ENCODE measurements at places on chromosomes 5 and 9.
A peak's percentile ranks its signal among the peaks of the same experiment; 100 is the strongest.

DNA sequence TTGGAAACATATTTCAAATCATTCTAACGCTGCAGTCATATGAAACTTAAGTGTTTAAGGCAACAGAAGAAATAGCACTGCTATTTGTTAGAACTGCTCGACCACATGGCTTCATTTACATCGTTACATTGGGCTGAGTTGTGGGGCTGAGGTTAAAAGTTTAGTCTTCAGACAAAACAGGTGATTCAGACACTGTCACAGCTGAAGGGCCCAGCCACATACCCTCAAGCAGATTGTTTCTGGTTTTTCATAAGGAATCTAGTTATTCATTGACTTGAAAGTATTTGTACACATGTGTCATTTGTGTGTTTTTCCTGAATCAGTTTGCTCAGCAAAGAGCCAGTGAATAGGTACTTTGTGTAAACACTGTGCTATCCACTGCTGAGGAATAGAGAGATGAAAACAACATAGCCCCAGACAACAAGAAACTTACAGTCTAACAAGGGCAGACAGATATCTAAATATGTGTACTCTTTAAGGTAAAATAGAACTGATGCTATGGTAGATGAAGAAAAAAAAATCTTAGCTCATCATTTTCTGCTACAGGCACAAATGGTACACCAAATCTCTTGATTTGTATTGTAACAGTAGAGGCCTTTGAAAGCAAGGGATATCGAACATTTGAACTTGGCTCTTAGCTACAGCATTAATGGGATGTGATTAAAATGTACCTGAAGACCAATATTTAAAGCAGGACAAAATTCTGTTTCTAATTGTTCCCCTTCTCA is 357.6 kb upstream of the RPS23 start:
- DNase-seq, result no peak

- no peak for DNase-seq
These were observed 97.4 kb downstream of the OSTF1 start for GRCh38 chr9:75185585-75186170.

DNA sequence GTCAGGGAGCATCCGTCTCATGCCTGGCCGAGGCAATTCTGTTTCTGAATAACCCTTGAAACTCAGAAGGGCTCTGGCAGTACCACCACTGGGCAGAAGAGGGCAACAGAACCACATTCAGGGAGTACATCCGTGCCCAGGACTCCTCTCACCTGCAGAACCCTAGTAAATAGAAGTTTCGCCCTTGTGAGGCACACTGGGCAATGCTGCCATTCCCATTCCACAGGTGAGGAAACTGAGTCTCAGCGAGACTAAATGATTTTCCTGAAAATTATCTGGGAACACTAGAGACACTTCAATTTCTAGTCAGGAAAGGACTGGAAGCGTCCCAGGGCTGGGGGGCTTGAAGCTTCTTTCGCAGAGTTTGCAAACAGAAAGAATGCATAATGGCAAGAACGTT is 74.7 kb downstream of the FGF1 start:
- DNase-seq, result no peak

DNA sequence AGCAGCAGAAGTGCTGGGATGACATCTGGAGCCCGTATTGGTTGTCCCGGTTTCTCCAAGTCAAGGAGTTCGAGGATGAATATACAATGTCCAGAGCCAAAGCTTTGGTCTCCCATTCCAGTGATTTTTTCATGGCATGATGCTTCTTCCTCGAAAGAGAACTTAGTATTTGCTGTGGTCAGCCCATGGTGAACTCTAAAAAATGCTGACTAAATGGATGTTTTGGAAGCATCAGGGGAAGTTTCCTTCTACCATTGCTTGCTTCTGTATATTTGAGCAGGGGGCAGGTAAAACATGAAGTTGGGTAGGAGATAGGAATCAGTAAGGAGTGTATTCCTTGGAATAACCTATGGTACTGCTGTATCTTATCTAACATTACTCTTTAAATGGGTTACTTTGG is 8.6 kb downstream of the TTC23L start:
- no peak for DNase-seq

GRCh38 chr5:65035211-65036206 is 266.8 kb downstream of the CWC27 start:
- peak; percentile 66 for DNase-seq

GRCh38 chr9:112550531-112550930 is 63.9 kb downstream of the KIAA1958 start:
- no peak for DNase-seq

GRCh38 chr5:114957384-114957783 is 212.3 kb downstream of the TRIM36 start:
- no peak for DNase-seq

DNA sequence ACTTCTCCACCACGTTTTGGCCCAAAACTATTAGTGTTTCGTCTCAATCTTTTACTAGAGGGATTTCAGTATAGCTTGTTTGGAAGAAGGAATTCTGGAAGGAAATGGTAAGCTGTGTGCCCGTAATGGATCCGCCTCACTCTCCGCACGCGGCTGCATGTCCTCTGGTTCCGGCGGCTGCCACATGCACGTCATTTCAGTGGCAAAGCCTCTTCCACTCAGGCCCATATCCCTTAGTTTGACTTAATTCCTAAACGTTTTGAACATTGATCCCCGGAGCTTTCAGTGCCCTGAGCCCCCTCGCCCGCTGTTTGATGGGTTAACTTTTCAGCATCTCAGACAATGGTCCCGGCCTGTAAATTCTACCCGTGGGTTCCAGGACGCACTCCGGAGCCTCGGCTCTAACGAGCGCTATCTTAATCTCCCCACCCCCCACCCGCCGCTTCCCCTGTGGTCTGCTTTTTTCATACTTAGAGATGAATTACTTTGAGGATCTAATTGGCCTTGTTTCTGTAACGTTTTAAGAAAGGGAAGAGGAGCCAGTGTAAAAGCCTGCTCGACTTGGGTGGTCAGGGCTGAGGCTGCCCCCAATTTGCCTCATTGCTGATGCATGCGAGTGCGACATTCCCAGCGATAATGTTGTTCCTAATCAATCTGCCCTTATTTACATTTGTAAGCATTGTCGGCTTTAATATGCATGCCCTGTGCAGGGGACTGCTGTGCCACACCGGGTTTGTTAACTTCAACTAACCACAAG is 4.6 kb downstream of the PTCH1 start:
- DNase-seq, result no peak

- no peak for DNase-seq
These were observed 58.5 kb upstream of the PJA2 start for GRCh38 chr5:109468288-109468676.

GRCh38 chr9:125748446-125749099 is 1.4 kb downstream of the PBX3 start:
- DNase-seq, result no peak

DNA sequence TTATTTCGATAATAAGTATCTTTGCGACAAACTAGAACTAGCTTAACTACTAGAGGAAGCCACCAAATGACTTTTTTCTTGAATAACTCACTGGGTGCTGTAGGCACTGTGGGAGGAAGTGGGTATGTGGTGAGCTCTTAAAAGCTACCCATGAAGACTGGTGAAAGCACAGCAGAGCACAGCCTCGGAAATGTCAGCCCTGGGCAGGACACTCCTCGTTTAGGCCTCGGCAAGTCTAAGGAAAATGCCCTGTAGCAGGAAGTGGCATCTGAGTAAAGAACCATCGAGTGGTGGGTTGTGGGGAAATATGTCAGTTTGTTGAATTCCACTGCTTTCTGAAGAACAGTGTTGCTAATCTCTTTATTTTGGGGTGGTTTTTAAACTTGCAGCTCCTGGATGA is 44.0 kb upstream of the NCS1 start:
- DNase-seq, result no peak

GRCh38 chr5:41447650-41448510 is 62.5 kb downstream of the PLCXD3 start:
- no peak for DNase-seq

DNA sequence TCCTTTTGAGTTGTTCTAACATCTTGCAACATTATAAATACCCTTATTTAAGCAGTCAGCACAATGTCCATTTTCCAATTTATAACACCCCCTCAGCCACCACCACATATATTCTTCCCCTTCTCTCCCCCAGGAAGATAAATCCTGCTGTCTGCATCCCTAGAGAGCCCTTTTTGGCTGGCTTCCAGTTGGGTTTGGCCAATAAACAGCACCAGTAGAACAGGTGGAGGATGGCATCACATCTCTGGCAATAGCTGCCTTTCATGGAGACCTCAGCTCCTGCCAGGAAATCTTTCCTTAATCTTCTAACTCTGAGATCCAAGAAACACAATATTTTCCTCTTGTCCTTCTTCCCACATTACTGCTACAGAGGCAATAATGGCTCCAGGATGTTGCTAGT is 53.7 kb downstream of the TRIM36 start:
- DNase-seq, result no peak

- DNase-seq, result no peak
These were observed 158.8 kb downstream of the SLF1 start for GRCh38 chr5:94777056-94777880.

- no peak for DNase-seq
These were observed 11.9 kb upstream of the SRFBP1 start for GRCh38 chr5:121949885-121950284.

DNA sequence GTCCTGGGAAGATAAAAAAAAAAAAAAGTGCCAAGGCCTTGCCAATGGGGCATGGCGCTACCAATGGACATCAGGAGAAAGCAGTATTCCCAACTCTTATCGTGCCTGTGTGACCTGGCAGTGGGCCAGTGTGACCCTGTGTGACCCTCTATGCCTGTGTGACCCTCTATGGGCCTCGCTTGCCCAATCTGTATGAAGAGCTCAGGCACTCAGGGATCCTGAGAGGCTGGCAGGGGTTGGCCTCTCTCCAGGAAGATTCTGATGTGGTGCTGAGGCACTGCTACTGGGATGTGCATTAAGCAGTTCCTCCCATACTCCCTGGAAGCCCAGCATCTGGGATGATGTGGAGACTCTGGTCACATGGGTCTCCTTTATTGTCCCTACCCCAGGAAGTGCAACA is 179.2 kb downstream of the MACROH2A1 start:
- no peak for DNase-seq

DNA sequence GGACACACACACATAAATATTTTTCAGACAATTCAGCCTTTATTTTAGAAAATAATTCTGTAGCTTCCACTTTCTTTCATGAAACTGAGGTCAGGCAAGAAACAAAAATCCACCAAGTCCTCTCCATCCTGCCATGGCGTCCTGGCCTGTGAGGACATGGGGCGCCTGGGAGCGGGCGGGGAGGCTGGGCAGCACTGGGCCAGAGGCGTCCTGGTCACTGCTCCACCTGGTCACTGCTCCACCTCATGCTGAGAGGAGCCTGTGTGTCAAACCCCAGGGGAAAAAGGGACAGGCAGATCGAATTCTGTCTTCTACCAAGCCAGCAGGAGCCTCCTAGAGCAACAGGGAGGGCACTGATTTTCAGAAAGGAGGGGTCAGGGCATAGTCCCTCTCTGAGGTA is 12.1 kb downstream of the MGAT1 start:
- no peak for DNase-seq

DNA sequence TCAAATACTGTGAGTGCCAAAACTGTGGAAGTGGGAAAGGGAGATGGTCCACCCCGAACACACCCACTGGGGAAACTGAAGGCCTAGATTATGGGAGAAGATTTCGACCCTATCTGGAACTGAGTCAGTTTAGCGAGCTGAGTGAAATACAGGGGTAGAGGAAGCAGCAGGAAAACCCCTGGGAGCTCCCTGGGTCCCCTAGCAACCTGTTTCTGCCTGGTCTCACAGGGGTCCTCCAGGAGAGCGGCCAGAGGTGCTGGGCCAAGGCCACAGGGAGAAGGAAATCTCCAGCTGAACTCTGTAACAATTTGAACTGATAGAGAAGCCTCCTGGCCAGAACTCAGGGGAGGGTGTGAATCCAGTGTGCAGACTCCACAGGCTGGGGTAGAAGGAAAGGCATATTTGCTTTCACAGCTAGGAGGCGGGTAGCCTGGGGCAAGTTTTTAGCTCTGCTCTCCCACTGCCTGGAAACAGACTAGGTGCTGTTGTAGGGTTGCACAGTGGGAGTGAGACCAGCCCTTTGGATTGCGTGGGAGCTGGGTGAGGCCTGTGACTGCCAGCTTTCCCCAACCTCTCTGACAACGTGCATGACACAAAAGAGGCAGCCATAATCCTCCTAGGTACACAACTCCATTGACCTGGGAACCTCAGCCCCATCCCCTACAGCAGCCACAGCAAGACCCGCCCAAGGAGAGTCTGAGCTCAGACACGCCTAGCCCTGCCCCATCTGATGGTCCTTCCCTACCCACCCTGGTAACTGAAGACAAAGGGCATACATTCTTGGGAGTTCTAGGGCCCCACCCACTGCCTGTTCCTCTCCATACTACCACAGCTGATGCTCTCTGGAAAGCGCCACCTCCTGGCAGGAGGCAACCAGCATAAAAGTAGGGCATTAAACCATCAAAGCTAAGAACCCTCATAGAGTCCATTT is 78.8 kb upstream of the GPBP1 start:
- no peak for DNase-seq

- no peak for DNase-seq
These were observed 475 bp upstream of the GOLM1 start for GRCh38 chr9:86099701-86100364.

GRCh38 chr5:173354645-173355044 is 26.4 kb upstream of the STC2 start:
- no peak for DNase-seq

- DNase-seq, result no peak
These were observed 1.6 kb upstream of the PRDM6 start for GRCh38 chr5:123087173-123088030.

GRCh38 chr5:168443950-168444700 is 42.1 kb upstream of the RARS1 start:
- DNase-seq, result no peak

GRCh38 chr5:87195104-87195591 is 72.5 kb upstream of the RASA1 start:
- DNase-seq, result no peak

- no peak for DNase-seq
These were observed 313.5 kb downstream of the CAAP1 start for GRCh38 chr9:26579056-26579455.

GRCh38 chr5:52799358-52799982 is 11.8 kb downstream of the ITGA1 start:
- DNase-seq, result no peak

- no peak for DNase-seq
These were observed 183.5 kb upstream of the ACO1 start for GRCh38 chr9:32200896-32201295.

- no peak for DNase-seq
These were observed 47.3 kb downstream of the LIFR start for GRCh38 chr5:38509185-38509584.

DNA sequence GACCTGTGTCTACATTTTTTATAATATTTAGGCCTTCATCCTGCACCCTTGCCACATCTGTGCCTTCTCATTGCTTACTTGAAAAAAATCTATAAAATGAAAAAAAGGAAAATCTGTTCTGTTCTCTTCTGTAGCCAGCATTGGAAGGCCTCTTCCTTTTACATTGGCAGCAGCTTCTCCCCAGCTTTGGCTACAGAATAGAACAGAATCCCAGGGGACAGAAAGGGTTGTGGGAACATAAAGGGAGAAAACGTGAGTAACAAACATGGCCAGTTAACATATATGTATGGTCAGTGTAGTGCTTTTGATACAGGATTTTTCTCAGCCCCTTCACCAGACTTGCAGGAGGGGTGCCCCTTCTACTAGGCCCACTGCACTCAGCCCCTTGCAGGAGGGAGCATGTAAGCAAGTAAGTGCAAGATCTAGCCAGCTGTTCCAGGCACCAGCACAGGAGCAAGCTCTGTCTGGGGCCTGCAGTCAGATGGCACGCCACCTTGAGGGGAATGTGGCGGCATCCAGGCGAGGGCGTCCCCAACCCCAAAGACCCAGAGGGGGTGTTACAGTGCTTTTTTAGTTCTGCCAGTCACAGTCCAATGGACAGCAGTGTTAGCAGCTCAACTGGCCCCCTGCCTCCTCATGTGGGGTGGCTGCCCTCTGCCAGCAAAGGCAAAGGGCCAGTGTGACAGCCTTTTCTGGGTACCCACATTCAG is 330.5 kb upstream of the ZNF462 start:
- DNase-seq, result no peak
